Hematopoietic multipotent progenitor cell (in vitro differentiated cells): ENCODE measurements at places on chromosomes 2 and 18. TPM values are rescaled to one million over a fixed set of nuclear protein-coding genes. Genes with fewer than 3 reads are reported as not detected.

Gene IL1RL1
- 1.6 TPM for total RNA-seq

Gene FSHR
- under 0.01 TPM for total RNA-seq

Gene CPO
- not detected for total RNA-seq

Gene ZAP70
- total RNA-seq: 19.1 TPM

- no peak for DNase-seq
These were observed 144.7 kb downstream of the GLI2 start for GRCh38 chr2:120880381-120880780.

GRCh38 chr2:45497355-45497754, 113.7 kb downstream of the SRBD1 start:
- DNase-seq: no peak

DNA sequence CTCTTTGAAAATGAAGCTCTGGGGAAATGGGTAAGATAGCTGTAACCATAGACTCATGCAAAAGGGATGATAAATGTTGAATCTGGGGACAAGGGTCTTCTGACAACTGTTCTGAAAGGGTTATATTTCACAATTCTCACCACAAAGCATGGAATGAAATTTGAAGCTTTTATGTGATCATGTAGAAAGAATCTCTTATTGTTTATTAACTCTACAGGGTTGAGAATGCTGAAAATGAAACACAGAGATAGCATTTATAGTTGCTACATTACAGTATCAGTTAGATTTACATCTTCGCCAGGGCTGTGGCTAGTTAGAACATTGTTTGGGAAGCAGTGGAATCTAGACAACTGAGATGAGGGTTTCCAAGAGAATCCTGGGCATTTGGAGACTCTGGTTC, 97.4 kb upstream of the LHCGR start:
- DNase-seq: no peak
